Hindlimb muscle (tissue), 1 donor: ENCODE measurements at places on chromosomes 13 and 19. TPM values are rescaled to one million over a fixed set of nuclear protein-coding genes. Genes with fewer than 3 reads are reported as not detected.

DNA sequence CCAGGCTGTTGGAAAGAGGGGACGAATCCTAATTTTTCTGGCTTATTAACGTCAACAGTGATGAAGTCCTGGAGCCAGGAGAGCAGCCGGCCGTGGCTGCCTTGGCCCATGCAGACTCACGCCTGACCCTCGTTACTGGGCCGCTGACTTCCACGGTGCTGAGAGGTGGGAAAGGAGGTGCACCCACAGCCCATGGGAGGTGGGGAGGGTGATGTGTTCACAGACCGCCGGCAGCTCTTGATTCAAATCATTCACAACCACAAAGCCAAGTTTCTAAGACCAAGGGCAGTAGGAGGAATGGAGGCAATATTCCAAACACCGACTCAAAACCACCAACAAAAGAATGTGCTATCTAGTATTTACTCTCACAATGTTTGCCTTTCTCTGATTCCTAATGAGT lies 24.3 kb downstream of the COL4A2 start:
- DNase-seq: no peak

- DNase-seq: no peak
These were observed 8.9 kb upstream of the VN1R1 start for GRCh38 chr19:57465680-57466381.

DNA sequence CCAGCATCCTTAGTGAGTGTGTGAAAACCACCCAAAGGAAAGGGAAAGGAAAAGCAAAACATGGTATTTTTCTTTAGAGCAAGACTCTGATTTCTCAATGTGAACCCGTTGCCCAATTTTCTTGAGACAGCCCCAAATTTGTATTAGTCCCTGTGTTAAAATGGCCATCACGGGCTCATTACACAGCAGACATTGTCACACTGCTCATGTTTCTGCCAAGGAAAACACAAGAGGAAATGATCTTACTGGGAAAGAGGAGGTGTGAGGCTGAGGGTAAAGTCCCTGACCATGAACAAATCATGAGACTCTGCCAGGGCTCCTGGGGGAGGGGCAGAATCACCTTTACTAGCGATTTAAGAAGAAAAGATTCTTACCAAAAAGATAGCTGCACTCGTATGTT lies 54.4 kb downstream of the FAM124A start:
- no peak for DNase-seq

DNA sequence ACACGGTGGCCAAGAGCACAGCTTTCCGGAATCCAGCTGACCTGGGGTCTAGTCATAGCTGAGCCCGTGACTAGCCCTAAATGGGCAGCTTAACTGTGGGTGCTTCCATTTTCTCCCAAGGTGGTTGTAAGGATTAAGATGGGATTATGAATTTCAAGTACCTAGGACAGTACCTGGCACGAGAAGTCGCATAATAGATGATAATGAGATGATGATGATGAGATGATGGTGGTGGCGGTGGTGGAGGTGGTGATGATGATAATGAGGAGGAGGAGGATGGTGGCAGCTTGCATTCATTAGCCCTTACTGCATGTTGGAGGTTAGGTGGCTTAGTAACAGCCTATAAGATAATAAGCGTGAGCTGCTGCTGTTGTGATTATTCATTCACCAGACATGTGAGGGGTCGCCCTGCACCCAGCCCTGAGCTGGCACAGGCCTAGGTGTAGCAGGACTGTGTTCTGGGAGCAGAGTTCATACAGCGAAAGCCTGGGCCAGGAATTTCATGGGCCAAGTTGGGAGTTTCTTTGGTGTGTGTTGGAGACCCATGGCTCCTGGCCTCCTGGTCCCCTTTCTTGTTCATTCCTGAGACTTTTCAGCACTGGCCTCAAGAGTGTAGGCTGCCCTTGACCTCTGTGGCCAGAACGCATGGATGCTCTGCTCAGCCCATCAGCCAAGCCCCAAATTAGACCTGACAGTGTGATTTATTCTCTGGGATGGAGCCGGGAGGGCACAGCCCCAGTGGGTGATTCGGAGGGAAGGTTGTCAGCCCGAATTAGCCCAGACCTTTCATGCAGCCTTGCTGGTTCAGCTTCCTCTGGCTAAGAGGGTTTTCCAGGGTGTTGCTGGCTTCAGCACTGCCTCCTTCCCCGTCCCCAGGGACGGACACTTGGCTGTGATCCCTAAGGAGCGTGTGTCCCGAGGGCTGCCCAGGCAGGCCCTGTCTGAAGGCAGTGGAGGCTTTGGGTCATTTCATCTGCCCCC lies 128.8 kb downstream of the SIPA1L3 start:
- no peak for DNase-seq

- no peak for DNase-seq
These were observed 1.3 kb upstream of the ISYNA1 start for GRCh38 chr19:18439025-18439909.

PEG3 gene
- 197 TPM for polyA plus RNA-seq

- DNase-seq: no peak
These were observed 175.2 kb downstream of the TDRD3 start for GRCh38 chr13:60572003-60572798.

- no peak for DNase-seq
These were observed 164.8 kb upstream of the ZNF536 start for GRCh38 chr19:30207357-30207756.

KEAP1 gene
- 65.6 TPM for polyA plus RNA-seq

KLF1 gene
- 0.88 TPM for polyA plus RNA-seq

NKPD1 gene
- 0.21 TPM for polyA plus RNA-seq
